ENCODE measurements at places on chromosomes 4 and X.
A peak's percentile ranks its signal among the peaks of the same experiment; 100 is the strongest.

- DNase-seq: no peak
These were observed 95.6 kb downstream of the ADAMTS3 start for GRCh38 chr4:72473434-72473900.

DNA sequence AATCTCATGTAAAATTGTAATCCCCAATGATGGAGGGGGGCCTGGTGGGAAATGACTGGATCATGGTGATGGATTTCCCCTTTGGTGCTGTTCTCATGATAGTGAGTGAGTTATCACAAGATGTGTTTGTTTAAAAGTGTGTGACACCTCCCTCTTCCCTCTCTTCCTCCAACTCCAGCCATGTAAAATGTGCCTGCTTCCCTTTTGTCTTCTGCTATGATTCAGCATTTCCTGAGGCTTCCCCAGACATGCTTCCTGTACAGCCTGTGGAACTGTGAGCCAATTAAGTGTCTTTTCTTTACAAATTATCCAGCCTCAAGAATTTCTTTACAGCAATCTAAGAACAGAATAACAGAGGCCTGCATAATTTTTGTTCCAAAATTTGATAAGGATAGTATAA, 85.2 kb downstream of the ANAPC10 start:
- peak; percentile 59 for DNase-seq

DNA sequence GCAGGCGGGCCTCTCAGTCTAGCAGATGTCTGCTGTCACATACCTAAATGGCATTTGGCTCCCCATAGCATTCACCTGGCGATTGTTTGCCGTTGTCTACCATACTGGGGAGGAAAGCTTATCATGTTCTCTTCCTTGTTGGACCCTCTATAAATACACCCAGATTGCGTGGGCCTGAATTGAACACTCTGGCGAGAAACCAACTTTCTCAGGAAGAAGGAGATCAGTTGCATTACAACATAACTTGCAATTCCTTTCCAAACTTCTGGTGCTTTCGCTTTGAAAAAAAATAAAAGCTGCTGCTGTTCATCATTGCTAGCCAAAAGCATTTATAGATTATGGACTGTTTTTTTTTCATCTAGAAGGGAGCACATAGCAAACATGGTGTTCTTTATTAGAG, 230.0 kb upstream of the GPC4 start:
- peak; percentile 48 for DNase-seq

- peak; percentile 34 for DNase-seq
These were observed 21.5 kb downstream of the RWDD4 start for GRCh38 chr4:183637461-183637860.

- DNase-seq: no peak
These were observed 75.7 kb downstream of the HAUS3 start for GRCh38 chr4:2166253-2166652.

DNA sequence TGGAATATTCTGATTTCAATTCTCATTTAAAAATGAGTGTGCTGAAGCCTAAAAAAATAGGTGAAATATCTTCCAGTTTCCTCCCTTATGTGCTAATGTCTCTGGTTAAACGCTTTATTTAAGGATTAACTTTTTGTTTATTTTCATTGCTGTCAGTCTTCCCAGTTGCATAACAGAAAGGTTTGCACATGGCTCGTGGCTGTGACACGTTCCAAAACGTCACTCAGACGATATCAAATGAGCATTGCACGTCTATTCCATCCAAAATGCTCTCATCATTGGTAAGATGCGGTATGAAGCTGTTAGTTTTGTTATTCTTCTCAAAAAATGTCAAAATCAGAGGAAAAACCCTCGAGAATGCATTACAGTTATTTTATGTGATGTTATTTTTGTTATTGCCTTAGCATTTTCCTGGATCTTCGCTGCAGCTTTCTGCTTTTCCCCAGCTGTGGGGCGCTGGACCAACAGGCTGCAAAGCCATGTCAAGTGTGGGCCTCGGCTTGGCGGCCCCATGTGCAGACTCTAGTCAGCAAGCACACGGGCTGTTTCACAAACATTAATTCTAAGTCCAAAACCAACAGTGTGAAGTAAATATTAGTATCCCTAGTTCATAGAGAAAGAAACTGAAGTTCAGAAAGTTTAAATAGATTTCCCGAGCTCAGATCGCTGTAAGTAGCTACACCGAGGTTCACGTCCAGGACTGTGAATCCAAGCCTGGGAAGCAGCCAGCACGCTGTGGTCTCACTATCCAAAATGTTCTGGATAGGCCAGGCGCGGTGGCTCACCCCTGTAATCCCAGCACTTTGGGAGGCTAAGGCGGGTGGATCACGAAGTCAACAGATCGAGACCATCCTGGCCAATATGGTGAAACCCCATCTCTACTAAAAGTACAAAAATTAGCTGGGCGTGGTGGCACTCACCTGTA, 793.4 kb upstream of the FRG1 start:
- no peak for DNase-seq

DNA sequence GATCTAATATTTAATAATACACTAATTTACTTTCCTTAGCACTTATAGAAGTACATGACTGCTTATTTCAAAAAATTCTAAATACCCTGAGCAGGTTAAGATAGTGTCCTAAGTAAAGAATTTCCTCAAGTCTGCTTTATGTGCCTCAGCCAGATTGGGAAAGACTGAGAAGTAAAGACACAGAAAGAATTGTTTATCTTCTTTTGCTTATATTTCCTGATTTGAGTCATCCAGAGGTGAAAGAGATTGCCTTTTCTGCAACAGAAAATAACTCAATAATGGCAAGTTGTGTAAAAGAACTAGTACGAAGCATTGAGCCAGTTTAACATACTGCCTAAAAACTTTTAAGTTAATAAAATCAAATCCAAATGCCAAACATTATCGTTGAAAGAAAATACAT, 45.0 kb downstream of the NAF1 start:
- no peak for DNase-seq

DNA sequence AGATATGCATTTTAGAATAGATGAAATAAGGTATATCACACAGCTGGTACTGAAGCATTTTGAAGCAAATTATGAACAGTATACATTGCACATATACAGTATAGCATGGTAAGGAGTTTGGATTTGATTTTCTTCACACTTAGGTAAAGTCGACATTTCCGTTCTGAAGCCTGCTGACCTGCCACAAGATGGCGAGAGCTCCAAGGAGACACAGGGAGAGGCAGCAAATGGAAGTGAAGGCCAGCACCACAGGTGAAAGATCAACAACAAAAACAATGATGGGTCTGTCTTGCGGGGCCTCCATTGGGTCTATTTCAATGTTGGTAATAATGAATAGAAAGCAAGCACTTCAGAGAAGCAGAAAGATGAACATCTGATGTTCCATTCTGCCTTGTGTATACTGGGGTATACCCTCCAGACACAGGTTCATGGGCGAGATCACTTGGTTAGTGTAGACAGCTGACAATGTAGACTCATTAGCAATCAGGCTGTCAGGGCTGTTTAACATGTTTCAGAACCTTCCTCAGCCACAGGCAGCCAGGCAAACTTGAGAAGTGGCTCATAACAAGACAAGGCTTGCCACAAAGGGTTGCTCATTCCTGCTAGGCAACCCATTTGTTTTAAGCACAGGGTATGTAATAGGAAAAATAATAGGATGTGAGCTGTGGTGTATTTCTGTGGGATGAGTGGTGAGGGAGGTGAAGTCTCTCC, 21.4 kb upstream of the NOX1 start:
- DNase-seq: peak; percentile 17

- DNase-seq: no peak
These were observed 9.4 kb upstream of the PAK3 start for GRCh38 chrX:111086591-111087006.

DNA sequence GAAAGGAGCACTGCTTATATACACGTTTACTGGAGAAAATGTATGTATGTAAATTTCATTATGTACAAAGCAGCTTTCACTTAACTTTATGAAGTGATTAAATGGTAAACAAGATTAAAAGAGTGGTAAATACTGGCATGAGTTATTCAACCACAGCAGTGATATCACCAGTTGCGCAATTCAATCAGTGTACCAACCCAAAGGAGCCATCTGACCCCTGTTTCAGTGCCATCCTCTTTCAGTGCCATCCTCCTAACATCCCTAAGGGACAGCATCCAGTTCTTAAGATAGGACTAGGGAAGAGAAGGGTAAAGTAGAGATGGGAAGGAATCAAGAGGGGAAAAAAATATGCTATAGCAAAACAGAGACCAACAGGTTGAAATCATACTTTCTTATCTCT, 16.2 kb downstream of the HPF1 start:
- no peak for DNase-seq

DNA sequence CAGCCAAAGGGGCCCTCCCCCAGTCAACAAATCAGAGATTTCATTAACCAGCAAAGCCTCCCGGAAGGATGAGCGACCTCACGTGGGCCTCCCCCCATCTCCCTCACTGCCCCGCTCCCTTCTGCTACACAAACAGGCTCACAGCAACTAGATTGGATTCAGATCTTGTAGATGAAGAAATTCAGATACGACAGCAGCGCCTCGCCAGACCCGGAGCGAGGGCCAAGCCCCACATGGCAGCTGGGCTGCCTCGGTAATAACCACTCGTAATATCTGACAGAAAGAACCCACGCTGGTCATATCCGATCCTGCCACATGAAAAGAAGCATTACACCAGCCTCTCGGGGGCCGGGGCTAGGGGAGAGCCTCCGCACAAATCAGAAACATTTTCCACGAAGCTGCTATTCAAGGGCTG, 581.3 kb downstream of the BCOR start:
- DNase-seq: no peak

DNA sequence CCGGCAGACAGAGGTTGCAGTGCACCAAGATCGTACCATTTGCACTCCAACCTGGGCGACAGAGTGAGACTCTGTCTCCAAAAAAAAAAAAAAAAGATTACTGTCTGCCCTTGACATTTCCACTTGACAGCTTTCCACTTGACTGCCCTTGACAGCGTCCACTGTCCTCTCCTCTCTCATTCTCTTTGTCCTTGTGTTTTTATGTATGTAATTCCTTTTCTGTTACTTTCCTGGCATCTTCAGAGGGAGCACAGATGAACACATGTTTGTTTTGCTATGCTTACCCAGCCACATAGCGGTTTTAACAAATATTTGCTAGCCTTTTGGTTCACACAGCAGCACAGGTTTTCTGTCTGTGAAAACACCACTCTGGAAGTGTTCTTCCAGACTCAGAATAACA, 26.2 kb downstream of the SYAP1 start:
- no peak for DNase-seq

DNA sequence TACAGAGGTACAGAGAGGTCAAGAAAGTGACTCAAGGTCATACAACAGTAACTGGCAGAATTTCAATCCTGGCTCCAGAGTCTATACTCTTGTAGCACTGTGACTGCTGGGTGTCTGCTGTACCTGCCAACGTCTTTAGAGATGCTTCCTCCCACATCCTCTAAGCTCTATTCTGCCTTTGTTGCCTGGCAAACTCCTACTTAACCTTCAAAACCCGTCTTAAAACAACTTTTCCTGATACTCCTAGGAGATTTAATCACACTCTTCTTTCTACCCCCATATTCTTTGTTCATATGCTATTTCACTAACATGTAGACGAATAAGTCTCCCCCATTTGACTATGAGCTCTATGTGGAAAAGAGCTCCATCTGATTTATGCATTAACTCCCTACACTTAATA, 16.8 kb downstream of the APBB2 start:
- no peak for DNase-seq

DNA sequence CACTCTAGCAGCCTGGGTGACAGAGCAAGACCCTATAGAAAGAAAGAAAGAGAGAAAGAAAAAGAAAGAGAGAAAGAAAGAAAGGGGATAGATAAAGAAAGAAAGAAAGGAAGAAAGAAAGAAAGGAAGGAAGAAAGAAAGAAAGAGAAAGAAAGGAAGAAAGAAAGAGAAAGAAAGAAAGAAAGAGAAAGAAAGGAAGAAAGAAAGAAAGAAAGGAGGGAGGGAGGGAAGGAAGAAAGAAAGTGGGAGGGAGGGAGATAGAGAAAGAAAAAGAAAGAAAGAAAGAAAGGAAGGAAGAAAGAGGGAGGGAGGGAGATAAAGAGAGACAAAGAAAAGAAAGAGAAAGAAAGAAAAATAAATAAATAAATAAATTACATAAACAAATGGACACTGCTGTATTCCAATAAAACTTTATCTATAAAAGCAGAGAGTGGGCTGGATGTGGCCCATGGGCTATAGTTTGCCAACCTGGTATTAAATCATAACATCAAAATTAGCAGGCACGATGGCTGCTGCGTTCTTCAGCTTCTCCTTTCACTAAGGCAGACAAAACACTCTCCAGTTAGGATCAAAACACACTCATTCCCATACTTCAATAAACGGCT, 165.0 kb downstream of the ZNF674 start:
- no peak for DNase-seq

DNA sequence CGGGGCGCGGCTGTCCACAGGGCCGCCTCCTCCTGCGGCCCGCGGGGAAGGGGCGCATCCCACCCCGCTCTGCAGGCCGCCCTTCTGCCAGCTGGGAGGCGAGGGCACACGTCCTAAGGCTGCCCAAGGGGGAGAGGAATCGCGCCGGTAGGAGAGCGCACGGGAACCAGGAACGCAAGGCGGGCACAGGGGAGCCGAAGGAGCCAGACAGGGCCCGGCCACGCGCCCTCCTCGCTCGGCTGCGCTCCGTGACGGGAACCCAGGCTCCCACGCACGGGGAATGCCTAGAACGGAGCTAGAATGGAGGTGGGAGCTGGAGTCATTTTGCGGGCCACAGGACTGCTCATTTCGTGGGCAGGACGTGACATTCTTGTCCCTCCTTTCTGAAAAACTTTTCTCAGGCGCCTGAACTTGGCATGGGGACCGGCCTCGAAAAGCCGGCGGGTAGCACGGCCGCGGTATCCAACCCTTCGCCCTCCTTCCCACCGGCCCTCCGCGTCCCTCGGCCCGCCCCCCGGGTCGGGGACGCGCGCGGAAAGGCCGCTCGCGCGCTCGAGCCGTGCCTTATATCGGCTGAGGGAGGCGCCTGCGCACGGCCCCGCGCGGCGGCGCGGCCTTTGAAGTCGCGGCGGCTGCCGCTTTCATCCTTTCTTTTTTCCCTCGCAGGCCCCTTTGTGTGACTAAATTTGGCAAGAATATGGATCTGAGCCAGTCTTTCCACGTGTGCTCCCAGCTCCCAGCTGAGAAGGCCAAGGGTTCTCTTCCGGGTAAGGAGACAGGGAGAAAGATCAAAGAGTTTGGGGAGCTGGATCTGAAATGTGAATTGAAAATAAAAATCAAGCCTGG, 4.2 kb upstream of the LEF1 start:
- DNase-seq: peak; percentile 50

- no peak for DNase-seq
These were observed 91.1 kb downstream of the P2RY10 start for GRCh38 chrX:79036157-79036880.

DNA sequence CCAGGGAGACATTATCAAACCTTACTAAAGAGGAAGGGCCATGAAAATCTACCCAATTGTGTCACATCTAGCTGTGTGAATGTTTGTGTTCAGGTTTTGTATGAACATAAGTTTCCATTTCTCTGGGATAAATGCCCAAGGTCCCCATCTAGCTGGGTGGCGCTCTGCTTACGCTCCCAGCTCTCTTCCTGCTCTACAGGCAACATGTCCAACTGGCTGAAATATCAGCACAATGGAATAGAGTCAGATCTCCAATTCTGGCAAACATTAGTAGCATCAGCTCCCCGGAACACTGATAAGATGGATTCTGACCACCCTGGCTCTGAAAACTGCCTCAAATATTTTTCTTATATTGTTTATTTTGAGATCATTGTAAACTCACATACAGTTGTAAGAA, 74.8 kb downstream of the IRF2 start:
- no peak for DNase-seq

- DNase-seq: no peak
These were observed 177.8 kb downstream of the RAB28 start for GRCh38 chr4:13306356-13306755.

- peak; percentile 13 for DNase-seq
These were observed 1.1 kb downstream of the PJA1 start for GRCh38 chrX:69163936-69164741.

All from fibroblast of skin of abdomen (primary cell).